Caudate nucleus (tissue), 63 donors: ENCODE measurements at places on chromosomes 5 and 9.

- DNase-seq: no peak
Measured at GRCh38 chr5:177334155-177334551, 17.3 kb downstream of the LMAN2 start.

DNA sequence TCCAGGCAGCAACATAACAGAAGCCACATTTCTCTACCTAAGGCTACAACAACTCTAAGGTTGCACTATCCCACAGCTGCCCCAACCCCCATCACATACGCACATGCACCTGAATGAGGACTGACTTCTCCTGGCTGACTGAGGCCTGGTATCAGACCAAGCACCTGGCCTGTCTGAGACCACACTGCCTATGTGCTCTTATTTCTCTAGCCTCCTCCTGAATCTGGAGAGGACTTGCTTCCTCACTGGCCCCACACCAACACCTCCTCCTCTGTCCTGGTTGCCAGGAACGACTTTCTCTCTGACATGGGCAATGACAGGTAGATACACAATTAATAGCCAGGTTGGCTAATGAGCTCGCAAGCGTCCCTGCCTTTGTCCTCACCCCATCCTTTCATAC lies 14.9 kb upstream of the VDAC1 start:
- no peak for DNase-seq

DNA sequence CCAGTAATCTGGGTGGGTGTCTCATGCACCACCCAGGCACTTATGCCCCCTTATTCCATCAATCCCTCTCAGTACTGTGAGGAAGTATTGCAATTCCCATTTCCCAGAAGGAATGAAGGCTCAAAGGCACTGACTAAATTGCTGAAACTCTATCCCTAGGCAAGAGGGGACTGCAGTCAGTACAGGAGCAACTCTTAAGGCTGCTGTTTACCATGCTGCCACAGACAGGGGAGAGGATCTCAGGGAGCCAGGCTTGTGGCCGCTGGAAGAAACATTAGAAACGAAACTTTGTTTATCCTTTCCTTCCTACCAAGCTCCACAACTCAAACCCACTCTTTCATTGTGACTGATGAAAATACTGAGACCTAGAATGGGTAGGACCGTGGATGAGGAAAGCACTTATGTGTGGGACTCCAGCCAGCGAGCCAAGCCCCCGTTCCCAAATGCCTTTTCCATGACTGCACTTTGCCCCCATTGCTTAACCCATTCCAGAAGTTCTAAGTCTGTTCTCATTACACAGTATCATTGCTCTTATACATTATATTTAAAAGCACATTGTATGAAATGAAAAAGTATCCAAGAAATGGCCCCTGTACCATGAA lies 54.3 kb downstream of the TLE1 start:
- DNase-seq: no peak

- no peak for DNase-seq
Measured at GRCh38 chr5:154117930-154118329, 72.6 kb upstream of the GALNT10 start.

GRCh38 chr9:101625876-101626275 lies 31.1 kb upstream of the PPP3R2 start:
- DNase-seq: no peak

GRCh38 chr5:145937432-145938250 lies 1.3 kb downstream of the SH3RF2 start:
- no peak for DNase-seq

- DNase-seq: peak; percentile 45
Measured at GRCh38 chr9:124137009-124137943, 120.5 kb upstream of the NEK6 start.

DNA sequence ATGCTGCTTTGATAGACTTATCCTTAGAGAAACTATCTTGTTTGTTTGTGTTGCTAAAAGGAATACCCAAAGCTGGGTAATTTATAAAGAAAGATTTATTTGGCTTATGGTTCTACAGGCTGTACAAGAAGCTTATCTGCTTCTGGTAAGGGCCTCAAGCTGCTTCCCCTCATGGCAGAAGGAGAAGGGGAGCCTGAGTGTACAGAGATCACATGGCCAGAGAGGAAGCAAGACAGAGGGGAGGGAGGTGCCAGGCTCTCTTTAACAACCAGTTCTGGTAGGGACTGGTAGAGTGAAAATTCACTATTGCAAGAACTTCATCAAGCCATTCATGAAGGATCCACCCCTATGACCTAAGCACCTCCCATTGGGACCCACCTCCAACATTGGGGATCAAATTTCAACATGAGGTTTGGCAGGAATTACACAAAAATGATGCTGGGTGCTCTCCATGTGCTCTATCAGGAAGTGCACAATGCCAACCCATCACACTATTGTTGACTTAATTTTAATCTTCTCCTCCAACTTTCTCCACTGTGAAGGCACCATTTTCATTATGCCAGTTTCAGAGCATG lies 115.1 kb upstream of the SHB start:
- no peak for DNase-seq

DNA sequence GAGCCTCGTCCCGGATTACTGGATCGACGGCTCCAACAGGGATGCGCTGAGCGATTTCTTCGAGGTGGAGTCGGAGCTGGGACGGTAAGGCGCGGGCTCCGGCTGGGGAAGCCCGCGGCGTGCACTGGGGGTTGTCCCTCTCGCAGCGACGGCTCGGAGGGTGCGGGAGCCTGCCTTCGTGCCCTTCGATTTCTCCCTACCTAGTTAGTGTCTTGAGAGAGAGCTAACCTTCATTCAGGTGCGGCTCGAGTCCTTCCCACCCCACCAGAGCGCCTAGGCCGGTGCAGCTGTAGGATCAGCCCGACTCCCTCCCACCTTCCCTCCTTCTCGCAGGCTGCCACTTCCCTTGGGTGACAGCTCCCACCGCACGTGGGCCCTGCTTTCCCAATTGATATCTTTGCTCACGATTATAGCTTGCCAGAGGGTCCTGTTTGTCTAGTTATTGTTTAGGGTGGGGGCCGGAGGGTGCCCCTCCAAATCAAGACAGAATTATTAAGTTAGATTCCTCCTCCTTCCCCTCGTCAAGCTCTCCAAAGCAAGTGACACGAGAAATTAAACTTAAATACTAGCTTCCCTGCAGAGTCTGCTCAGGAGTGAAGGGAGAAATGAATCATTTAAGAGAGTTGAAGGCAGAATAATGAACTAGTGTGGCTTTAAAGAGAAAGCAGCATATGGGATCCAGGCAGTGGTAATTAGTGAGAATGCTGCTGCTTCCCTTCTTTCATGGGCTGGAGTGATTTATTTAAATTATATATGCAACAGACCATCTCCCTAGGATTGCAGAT lies 569 bp downstream of the CAMK4 start:
- peak; percentile 39 for DNase-seq

GRCh38 chr9:75432386-75432785 lies 344.1 kb downstream of the OSTF1 start:
- DNase-seq: no peak

GRCh38 chr5:143192191-143192900 lies 211.1 kb downstream of the NR3C1 start:
- DNase-seq: no peak

DNA sequence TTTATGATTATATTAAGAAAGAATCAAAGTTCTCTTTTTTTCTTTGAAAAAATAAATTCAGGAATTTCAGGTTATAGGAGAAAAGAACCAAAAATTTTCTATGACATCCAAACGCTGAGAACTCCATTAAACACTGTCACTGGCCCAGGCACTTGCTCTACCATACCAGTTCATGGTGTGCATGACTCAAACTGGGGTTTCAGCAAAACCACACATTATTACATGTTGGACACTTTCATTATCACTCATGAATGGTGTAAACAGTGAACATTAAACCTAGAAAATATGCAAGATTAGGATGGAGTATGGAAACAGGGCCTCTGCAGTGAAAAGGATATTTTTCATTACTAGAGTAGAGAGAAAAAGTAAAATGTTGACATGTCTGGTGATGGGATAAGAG lies 369.9 kb upstream of the FAM174A start:
- DNase-seq: no peak

DNA sequence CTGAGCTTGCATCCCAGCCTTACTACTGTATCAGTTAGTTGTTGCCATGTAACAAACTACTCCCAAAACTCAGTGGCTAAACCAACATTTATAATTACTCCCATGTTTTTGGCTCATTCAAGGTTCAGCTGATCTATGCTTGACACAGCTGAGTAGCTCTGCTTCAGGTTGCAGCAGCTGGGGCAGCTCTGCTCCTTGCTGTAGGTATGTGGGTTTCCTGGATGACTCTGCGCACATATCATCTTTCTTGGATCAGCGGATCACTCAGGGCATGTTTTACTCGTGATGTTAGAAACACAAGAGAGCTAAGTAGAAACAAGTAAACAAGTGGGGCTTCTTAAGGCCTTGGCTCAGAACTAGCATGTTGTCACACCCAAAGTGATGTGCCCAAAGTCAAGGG lies 15.1 kb downstream of the TEK start:
- no peak for DNase-seq

DNA sequence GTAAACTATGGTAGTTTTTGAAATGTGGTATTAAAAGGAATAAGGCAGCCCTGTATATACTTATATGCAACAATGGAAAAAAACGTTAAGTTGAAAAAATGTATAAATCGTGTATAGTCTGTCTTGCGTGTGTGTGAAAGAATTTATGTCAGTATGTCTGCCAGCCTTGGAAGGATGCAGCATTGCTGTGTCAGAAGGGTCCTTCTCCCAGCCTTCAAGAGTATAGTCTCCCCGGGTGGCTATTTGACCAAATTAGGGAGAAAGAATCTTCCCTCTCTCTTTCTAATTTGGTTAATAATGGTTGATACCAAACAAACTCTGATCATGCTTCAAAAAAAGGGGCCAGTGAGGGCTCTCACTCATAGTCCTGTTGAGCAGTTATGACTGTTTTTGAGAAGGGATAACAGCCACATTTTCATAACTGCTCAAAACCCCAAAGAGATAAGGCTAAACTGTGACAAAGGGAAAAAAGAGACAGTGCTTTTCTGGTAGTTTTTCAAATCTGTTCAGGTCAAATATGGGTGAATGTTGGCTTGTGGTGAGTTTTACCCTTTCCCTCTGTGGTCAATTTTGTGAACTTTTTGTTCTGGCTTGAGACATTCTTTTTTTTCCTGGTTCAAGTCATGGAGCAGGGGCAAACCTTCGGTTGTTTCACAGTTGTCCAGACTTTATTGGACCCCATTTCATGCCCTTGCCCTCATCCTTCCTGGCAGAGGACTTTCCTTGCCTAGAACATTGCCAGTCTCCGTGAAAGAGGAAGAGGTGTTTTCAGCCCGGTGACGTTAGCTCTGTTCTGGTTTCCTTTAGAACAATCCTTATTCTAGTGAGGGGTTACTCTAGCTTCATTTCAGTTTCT lies 21.0 kb downstream of the SNX30 start:
- no peak for DNase-seq

DNA sequence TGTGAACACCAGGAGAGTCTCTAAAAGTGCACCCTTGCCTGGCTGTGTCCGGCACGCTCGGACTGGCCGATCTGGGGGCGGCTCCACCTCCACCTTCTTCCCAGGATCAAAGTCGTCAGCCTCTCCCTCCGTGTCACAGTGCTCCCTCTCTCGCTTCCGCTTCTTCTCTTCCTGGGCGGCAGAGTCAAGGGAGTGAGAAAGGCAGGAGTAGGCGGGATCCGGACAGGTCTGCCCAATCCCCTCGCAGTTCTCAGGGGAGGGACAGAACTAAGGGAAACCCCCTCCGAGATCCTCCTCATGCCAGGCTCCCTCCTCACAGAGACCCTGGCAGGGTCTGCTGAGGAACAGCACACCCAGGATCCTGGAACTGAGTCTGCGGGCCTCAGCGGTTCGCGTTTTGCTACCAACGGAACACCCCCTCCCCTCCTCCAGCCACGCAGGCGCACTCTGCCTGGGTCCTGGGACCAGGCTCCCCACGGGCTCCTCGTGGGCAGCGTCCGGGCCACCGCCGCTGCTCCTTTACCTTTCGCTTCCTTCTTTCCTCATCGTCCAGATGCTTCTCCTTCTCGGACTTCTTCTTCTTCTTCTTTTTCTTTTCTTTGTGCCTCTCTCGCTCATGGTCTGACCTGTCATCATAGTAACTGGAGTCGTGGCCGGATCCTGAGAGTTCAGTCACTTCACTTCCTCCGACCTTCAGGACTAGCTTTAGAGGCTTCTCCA lies 1.3 kb downstream of the BRD9 start:
- no peak for DNase-seq

DNA sequence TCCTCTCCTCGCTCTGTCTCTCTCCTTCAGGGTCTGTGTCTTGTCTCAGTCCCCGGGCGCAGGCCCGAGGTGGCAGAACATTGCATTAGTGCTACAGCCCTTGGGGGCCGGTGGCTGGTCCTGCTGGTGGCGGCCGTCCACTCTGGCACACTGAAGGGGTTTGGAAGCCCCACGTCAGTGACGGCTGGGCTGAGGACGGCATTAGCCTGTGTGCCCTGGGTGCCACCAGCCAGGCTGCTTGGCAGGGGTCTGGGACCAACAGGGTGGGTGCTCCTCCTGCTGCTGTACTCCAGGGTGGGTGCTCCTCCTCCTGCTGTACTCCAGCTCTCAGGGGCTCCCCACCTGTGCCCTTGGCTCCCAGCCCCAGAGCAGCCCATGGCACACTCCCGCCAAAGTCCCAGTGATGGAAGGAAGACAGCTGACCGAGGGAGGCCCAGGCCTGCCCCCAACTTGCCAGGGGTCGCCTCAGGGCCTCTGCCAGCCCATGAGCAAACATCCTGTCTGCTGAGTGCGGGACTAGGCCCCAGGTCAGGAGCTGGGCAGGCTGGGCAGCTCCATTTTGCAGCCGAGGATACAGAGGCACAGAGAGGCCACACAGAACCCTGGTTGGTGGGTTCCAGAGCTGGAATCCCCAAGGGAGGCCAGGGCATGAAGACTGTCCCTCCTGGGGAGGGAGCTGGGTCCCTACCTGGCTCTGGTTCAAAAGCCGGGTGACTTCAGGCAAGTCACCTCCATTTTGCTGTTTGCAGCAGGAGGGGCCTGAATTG lies 27.3 kb downstream of the SARDH start:
- no peak for DNase-seq

DNA sequence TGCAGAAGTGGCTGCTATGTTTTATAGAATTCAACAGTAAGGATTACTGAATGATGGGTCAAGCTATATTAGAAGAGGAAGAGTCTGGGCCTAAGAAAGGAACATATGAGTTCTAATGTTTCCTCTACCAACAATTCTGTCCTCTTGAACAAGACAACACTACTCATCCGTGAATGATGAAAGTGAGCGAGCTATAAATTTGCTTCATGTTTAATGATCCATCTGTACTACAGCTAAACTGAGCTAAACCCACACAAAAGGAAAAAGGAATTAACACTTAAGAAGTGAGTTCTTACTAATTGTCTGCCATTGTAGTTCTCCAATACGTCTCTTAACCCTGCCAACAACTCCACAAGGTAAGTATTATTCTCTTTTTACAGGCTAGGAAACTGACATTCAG lies 204.4 kb downstream of the GLIS3 start:
- DNase-seq: no peak

GRCh38 chr9:134988706-134989105 lies 71.0 kb upstream of the FCN1 start:
- DNase-seq: no peak

- no peak for DNase-seq
Measured at GRCh38 chr5:125137535-125137934, 391.1 kb upstream of the ZNF608 start.
